ENCODE measurements at places on chromosomes 11 and 22.
A peak's percentile ranks its signal among the peaks of the same experiment; 100 is the strongest.

GRCh38 chr22:32701034-32701433, 100.5 kb upstream of the TIMP3 start:
- no peak for DNase-seq

DNA sequence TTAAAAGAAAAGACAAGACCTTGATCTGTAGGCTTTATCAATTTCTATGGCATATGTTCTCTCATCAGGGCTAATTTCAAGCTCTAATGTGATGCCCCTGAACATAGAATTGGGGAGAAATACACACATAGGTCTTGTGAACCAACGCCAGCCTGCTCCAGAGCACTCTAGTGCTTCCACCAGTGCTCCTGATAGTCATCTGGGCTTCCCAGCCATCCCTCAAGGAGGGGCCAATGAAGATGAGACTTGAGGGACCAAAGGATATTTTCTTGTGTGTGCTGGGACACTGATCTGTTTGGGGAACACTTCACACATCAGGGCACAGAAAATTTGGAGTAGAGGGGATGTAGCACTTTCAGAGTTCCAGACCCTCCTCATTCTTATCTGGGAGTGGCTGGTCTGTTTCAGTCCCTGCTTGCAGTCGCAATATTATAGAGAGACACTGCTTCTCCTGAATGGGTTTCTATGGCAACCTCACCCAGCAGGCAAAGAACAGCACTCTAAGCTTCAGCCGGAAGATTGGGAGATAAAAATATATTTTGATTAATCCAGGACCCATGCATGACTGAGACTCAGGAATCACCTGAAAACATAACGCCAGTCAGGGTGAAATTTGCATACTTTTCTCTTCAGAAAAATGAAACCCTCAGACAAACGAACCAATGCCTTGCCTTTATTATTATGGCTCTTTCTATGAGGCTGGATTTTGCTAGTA, 28.4 kb upstream of the SCN3B start:
- no peak for DNase-seq

GRCh38 chr11:81022057-81022456, 1581.2 kb upstream of the TENM4 start:
- no peak for DNase-seq

DNA sequence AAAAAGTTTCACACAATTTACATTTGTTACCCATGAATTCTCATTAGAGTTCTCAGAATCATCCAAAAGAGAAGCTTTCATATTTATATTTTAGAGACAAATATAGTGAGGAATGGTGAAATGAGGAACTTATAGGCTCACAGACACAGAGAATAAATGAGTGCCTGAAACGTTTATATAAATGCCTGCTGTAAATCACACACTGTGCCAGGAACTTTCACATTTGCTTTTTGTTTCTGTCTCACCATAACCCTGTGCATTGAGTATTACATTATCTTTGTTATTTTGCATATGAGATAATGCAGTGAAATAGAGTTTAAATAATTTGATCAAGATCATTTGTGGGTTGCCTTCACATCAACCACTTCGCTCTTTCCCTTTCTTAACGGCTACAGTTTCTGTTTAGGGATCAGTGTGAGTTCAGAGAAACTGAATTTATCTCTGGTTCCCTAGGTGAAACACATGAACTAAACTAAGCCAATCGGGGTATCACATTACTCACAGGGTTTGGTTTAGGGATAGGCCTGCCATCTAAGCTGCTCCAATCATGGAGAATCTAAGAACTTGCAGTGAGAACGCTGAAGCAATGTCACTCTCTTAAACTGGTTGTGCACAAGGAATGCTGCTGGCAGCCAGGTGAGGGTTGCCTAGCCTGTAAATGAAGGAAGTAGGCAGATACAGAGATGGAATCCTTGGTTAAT, 1339.2 kb upstream of the TENM4 start:
- DNase-seq: no peak

DNA sequence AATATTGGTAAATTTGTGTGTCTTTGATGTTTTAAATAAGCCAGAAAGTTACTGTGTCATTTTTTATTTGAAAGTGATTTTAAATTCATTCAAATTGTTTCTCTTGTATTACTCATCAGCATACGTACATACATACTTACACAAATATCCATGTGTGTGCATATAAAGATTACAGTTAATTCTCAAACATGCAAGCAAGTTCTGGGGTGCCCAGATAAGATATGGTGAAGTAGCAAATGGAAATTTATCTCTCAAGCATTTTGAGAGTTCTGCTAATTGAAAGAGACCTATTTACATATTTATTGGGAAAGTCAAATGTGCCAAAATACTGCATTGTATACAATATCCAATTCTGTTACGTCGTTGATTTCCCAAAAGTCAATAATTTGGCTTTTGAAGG, 1024.0 kb upstream of the CNTN5 start:
- DNase-seq: no peak

DNA sequence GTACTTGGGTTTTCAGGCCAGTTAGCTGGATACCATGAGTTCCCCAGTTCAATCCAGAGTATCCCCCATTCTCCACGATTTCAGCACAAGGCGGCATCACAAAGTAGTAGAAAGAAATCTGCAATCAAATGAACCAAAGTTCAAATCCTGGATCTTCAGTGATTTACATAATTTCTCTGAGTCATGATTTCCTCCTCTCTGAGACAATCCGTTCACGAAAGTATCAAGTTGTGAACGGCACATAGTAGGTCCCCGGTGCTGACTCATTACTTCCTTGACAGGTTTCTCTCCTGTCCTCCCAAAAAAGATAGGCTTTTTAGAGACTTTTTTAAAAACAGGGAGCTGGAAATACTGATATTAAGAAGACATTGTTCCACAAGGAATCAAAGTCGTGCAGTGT, 69.1 kb upstream of the AKIP1 start:
- peak; percentile 25 for DNase-seq

DNA sequence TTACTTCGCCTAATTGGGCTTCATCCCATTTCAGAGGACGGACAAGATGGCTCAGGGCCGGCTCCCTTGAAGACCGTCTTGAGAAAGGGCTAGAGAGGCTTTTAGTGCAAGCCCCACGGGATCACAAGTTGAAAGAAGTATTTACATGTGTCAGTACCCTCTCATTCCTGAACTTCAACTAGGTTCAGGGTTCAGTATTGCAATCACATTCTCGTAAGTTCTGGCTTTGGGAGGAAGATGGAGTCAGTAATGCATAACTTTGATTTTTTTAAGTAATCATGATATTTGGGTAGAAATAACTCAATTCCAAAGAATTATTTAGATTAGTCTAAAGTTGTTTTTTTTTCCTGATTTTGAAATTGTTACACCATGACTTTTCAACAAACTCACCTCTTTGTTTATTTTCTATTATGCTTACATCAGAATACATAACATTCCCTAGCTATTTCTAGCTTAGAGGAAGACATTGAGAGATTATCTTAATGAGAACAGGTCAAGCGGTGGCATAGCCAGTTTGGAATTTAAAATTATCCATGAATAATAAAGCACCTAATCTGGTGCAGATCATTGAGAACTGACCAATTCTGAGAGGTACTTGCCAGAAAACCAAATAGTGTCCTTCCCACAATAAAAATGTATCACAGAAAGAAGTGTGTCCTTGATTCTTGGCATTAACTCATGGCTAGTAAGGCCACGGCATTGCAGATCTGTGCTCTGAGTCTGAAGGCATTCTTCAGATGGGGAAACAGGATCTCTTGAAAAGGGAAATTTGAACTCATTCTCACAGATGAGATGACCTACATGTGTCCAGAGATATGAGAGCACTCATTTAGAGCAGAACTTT, 92.1 kb upstream of the BLID start:
- no peak for DNase-seq

DNA sequence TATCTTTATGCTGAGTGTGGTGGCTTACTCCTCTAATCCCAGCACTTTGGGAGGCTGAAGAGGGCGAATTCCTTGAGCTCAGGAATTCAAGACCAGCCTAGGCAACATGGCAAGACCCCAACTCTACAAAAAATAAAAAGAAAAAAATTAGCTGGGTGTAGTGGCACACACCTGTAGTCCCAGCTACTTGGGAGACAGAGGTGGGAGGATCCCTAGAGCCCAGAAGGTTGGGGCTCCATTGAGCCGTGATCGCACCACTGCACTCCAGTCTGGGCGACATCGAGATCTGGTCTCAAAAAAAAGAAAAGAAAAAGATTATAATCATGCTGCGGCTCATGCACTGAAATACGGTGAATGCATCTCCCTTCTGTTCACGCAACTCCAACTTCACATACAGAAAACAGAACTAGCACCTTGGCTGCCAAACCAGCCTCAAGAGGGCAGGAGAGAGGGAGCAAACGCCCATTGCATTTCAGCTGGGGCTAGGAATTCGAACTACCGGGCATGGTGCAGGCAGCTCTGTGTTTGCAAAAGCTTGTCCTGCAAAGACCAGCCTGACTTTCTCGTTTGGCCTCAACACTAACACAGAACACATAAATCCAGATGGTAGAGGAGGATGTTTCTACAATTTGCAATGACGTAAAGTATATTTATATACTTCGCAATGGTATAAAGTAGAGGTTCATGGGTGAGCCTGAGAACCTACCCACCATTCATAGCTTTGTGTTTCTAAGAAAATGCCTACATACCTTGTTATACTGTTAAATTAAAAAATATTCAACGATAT, 6.3 kb upstream of the SYNGR1 start:
- peak; percentile 69 for DNase-seq

GRCh38 chr11:41895081-41895480, 435.6 kb upstream of the LRRC4C start:
- DNase-seq: no peak

GRCh38 chr22:24444251-24444650, 16.9 kb downstream of the ADORA2A start:
- DNase-seq: no peak

DNA sequence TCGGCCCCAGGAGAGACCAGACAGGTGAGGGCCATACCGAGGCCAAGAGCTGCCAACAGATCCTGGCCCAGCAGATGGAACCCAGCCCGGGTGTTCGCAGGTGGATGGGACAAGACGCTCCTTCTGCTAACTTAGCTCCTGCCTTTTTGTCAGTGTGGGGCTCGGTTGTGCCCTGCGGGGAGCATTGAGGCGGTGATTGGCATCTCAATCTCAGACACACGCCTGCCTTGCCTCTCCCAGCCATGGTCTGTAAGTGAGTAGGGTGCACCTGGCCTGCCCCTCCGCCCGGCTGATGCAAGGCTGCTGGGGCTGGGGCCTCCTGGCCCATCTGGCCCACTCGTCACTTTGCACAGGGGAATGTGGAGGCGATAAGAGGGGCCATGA, 350.1 kb downstream of the TBC1D22A start:
- DNase-seq: no peak

DNA sequence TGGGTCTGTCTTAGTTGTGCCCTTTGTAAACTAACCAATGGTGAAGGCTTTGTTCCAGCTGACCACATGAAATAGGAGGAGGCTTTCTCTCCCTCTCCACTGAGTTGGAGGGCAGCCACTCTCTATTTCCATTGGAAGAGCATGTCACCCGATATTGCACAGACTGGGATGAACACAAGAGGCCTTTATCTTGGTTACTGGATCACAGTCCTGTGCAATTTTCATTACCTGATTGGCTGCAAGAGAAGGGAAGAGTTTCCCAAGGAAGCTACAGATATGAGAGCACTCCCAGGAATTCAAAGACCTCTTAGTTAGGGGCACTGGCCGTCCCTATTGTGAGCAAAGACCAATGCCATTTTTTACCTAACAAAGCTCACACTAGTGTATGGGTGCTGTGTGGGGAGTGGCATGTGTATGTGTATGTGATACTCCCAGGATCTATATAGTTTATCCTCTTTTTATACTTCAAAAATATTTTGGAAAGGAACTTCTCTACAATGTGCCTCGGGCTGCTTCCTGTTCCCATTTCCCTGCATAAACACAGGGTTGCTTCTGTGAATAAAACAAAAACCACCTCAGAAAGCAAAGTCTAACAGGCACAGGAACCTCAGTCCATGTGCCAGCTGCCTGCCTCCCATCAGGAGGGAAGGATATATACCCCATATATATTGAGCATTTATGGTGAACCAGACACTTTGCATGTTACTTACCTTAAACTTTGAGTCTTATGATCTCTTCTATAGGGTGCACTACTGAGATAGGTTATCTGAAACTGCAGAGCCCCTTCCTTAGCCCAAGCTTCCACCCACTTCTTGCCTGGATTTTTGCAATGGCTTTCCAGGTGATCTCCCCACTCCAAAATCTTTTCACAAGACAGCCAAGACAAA, 126.5 kb downstream of the RASSF10 start:
- DNase-seq: no peak

DNA sequence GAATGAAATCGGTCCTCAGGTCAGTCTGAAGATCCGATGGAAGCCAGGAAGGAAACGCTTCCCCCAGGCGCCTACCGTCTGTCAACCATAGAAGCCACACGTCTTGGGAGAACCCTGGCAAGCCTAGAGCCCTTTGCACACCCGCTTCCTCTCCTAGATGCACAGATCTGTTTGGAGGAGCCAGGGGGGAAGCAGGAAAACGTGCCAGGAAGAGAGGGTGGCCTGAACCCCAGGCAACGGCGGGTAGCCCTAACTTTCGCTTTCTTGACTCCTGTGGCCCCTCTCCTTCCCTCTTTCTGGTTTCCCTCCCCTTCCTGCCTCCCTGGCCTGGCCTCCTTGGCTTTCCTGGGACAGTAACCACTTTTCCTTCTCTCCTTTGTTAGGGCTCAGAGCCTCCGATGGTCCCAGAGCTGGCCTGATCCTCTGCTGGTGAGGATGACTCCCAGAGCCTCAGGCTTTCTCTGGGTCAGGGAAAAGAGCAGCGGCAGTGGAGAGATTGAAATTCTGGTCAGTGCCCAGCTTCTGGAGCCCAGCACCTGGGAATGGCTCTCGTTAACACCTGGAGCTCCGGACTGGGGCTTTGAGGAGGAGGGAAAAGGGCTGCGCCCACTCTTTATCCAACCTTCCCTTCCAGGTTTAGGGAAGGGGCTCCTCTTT, 2.1 kb downstream of the FXYD6 start:
- no peak for DNase-seq

DNA sequence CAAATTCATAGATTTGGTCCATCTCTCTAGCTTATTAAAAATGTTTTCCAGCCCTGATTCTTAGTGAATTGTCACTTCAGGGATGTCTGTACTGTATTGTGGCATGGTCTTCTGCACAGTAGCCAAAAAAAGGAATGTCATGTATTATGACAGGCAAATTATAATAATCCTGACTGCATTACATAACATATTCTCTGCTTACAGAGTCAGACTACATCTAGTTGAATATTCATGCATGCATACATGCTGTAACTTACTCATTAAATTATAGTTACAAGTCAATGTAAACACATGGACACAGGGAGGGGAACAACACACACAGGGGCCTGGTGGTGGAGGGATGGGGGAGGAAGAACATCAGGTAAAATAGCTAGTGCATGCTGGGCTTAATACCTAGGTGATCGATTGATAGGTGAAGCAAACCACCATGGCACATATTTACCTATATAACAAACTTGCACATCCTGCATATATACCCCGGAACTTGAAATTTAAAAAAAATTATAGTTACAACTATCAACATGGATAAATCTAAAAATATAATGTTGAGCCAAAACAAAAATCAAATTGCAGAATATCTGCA, 31.5 kb upstream of the SMCO4 start:
- DNase-seq: no peak
